ENCODE measurements at places on chromosomes 7 and 10.

DNA sequence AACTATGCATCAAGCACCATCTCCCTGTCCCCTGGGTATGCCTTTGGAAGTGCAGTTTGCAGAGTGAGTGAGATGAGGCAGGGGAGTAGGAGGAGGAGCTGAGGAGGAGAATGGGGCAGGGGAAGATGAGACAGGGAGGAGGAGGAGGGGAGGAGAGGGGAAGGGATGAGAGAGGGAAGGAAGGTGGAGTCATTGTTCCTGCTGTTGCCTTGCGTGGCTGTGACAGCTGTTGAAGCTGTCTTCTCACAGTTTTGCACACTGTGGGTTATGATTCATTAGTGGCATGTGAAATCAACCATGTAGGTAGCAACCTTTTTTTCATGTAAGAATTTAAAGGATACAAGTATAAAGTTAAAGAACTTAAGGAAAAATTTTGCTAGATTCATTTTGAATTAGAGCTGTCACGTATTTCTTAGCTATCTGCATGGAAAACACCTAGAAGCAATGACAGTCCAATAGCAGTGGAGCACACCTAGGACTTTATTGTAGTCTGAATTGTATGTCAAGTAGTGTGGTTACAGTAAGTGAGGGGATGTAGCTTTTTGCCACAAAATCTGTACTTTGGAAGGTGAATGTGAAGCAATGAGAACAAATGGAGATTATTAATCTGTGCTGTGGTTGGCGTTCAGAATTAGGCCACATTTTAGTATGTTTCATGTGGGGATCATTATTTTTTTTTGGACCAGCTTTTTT lies 21.7 kb downstream of the CCM2 start:
- no peaks in the 10 kb centered on the region for H3K27me3 ChIP-seq
- no peaks in the 10 kb centered on the region for H3K4me1 ChIP-seq
- H3K4me3 ChIP-seq = no peak overlapping the region

DNA sequence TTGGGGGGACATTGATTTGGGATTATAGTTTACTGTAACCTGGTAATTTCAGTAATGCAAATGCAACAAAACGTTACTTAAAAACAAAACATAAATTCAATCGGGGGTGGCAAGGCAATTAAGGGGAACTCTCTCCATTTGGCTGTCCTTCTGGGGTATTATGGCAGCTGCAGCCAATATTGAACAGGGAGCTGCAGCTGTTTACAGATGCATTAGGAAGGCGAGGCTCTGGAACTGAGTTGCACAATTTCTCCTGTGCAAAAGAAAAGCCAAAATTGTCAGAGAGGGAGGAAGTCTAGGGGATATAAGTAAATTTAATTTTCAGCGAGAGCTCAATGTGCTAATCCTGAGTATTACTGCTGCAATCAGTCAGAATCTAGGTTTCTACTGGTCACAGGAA lies 36.1 kb downstream of the NEUROD6 start:
- no peak overlapping the region for H3K27ac ChIP-seq
- H3K4me3 ChIP-seq = no peak overlapping the region
- no peak for DNase-seq
- no peaks in the 10 kb centered on the region for H3K27me3 ChIP-seq
- no peaks in the 10 kb centered on the region for H3K4me1 ChIP-seq

DNA sequence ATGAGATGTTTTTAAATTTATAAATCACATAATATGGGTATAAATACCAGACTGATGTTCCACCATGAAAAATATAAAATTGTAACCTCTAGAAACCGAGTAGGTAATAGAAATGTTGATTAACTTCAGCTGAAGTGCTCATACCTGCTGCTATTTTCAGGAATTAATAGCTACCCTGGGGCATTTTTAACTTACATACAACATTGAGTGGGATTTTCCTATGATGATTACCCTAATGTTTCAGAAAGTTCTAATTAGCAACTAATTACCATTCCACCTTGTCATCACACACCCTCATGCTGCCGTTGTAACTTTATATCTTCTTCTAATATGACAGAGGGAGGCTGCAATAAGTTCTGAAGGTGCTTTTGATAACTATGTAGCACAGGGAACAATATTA lies 53.5 kb upstream of the ARHGAP12 start:
- no peaks in the 10 kb centered on the region for H3K4me1 ChIP-seq
- H3K36me3 ChIP-seq = no peaks in the 10 kb centered on the region
- no peak overlapping the region for H3K4me3 ChIP-seq

DNA sequence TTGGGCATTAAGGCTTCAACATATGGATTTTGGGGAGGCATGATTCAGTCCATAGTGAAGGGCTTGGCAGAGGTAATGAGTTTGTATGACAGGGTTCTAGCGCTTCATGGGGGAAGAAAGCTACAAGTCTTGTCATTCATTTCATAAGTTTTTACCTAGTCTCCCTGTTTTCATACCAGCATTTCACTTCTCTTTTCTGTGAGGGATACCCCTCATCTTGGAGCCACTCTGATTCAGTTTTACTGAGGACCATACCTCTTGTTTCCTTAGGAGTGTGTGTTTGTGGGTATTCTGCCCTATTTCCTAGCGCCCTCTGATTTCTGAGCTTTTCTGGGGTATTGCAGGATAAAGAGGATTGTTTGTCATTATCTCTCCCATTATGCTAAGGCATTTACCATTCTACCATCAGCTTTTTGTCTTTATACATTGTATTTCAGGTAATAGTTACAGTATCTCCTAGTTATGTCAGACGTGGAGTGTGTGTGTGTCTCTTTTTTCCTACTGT lies 6.8 kb downstream of the RSBN1L start:
- H3K4me1 ChIP-seq = peaks cover 16% of the 10 kb centered on the region
- DNase-seq = no peak
- H3K36me3 ChIP-seq = no peaks in the 10 kb centered on the region
- H3K27ac ChIP-seq = no peak overlapping the region
- no peaks in the 10 kb centered on the region for H3K27me3 ChIP-seq

- H3K4me1 ChIP-seq = no peaks in the 10 kb centered on the region
- H3K27ac ChIP-seq = no peak overlapping the region
- H3K27me3 ChIP-seq = no peaks in the 10 kb centered on the region
- H3K4me3 ChIP-seq = no peak overlapping the region
Observed at GRCh38 chr10:124229989-124230634, 136.7 kb upstream of the CHST15 start.

GRCh38 chr7:102994567-102994966 lies 80.0 kb downstream of the FBXL13 start:
- no peak for DNase-seq
- H3K27me3 ChIP-seq = no peaks in the 10 kb centered on the region
- no peak overlapping the region for H3K27ac ChIP-seq
- H3K36me3 ChIP-seq = no peaks in the 10 kb centered on the region
- H3K4me1 ChIP-seq = peaks cover 12% of the 10 kb centered on the region

DNA sequence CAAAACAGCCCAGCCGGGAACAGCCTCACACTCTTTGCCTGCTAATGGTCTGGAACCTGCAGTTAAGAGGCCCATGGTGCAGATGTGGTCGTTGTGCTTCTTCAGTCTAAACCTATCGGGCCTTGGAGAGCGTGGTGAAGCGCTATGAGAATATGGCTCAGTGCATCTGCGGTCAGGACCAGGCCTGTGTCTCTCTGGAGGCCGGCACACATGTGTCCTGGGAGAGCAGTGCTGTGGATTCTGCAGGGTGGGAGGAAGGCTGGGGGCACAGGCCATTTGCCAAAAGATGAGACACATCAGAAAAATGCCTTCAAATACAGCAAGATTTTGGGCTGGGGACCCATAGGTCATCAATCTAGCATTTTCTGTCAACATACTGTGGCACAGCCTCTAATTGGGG lies 231.5 kb upstream of the GLI3 start:
- DNase-seq = no peak
- no peaks in the 10 kb centered on the region for H3K36me3 ChIP-seq
- H3K27me3 ChIP-seq = no peaks in the 10 kb centered on the region
- no peak overlapping the region for H3K4me3 ChIP-seq

DNA sequence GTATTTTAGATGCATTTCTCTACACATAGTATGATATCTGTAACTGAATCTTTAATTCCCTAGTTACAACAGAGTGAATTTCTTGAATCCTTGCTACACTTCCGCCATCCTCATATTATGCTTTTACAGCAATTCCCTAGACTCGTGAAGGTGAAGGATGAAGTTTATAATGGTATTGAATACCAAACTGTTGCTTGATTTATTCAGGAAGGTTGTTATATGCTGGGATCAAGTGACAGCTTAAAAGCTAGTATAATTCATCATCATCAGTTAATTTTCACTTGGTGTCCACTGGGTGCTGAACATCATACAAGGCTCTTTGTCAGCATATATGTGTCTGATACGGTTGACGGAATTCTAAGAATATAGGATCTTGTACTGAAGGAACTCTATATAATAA lies 47.2 kb downstream of the MDFIC start:
- H3K27me3 ChIP-seq = no peaks in the 10 kb centered on the region
- DNase-seq = no peak
- H3K36me3 ChIP-seq = peaks cover 8% of the 10 kb centered on the region
- H3K27ac ChIP-seq = no peak overlapping the region
- H3K4me1 ChIP-seq = no peaks in the 10 kb centered on the region
- H3K4me3 ChIP-seq = no peak overlapping the region

GRCh38 chr7:129746857-129747529 lies 135.5 kb downstream of the NRF1 start:
- no peak for DNase-seq
- no peaks in the 10 kb centered on the region for H3K4me1 ChIP-seq
- H3K36me3 ChIP-seq = no peaks in the 10 kb centered on the region
- H3K4me3 ChIP-seq = no peak overlapping the region
- no peak overlapping the region for H3K27ac ChIP-seq
- H3K27me3 ChIP-seq = no peaks in the 10 kb centered on the region

DNA sequence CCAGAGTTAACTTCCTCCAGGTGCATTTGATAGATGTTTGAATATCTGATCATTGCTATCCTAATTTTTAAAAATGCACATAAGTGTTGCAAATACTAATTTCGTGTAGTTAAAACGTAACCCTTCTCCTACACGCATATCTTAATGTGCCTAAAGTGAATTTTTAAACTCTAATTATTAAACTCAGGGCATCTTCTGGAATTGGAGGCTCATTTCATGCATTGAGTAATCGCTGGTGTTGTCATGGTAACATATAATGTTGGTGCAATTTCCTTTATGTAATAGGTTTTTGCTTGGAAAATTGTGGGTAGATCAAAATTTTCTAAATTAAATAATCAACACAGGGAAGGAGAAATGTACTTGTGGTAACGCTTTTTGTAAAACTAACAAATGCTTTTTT lies 56.2 kb downstream of the ARMC3 start:
- H3K4me1 ChIP-seq = peaks cover 19% of the 10 kb centered on the region
- no peaks in the 10 kb centered on the region for H3K36me3 ChIP-seq
- no peaks in the 10 kb centered on the region for H3K27me3 ChIP-seq

GRCh38 chr10:67722113-67722512 lies 26.1 kb upstream of the CTNNA3 start:
- H3K36me3 ChIP-seq = no peaks in the 10 kb centered on the region
- DNase-seq = no peak
- H3K27me3 ChIP-seq = no peaks in the 10 kb centered on the region
- H3K4me1 ChIP-seq = no peaks in the 10 kb centered on the region
- no peak overlapping the region for H3K27ac ChIP-seq

DNA sequence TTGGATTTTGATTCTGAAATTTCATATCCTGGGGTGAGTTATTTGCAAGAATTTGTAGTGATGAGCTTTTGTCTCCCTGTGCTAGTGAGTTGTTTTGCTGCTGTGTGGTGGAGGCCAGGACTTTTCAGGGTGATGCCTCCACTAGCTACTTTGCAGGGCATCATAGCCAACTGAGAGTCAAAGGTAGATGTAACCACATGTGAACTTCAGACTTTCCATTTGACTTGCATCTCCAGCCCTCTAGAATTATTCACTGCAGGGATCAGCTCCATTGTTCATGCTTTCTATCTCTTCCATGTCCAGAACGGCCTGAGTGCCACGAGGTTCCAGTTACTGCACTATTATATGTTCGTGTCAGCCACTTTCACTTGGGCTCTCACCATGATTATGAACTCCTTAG lies 534.3 kb downstream of the GRM8 start:
- H3K4me1 ChIP-seq = no peaks in the 10 kb centered on the region
- H3K4me3 ChIP-seq = no peak overlapping the region
- H3K36me3 ChIP-seq = no peaks in the 10 kb centered on the region
- H3K27me3 ChIP-seq = no peaks in the 10 kb centered on the region

DNA sequence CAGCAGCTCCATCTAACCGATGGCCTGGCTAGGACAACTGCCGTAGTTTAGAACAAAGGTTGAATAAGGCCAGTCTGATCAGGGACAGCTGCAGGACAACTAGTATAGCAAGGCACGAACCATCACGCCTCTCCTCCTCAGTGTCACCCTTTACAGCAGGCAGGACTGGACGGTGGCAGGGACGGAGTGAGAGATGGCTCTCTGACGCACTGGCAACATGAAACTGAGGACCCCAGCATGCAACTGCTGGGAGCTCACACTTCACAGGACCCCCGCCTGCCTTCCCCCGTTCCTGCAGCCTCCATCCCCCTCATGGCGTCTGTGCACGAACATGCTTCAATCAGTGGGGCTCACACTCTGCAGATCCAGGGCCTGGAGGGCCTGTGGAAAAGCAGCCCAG lies 53.7 kb downstream of the ZRANB1 start:
- no peaks in the 10 kb centered on the region for H3K27me3 ChIP-seq
- no peak overlapping the region for H3K27ac ChIP-seq
- H3K4me3 ChIP-seq = no peak overlapping the region
- DNase-seq = no peak
- H3K36me3 ChIP-seq = no peaks in the 10 kb centered on the region
- H3K4me1 ChIP-seq = peaks cover 47% of the 10 kb centered on the region

GRCh38 chr7:80330434-80330833 lies 181.4 kb downstream of the GNAT3 start:
- no peaks in the 10 kb centered on the region for H3K36me3 ChIP-seq
- no peaks in the 10 kb centered on the region for H3K4me1 ChIP-seq
- no peaks in the 10 kb centered on the region for H3K27me3 ChIP-seq
- H3K27ac ChIP-seq = no peak overlapping the region
- H3K4me3 ChIP-seq = no peak overlapping the region

- no peak overlapping the region for H3K27ac ChIP-seq
- no peaks in the 10 kb centered on the region for H3K36me3 ChIP-seq
- H3K4me3 ChIP-seq = no peak overlapping the region
- no peak for DNase-seq
- H3K27me3 ChIP-seq = no peaks in the 10 kb centered on the region
- peaks cover 37% of the 10 kb centered on the region for H3K4me1 ChIP-seq
Observed at GRCh38 chr10:103758294-103758681, 97.1 kb downstream of the SH3PXD2A start.

DNA sequence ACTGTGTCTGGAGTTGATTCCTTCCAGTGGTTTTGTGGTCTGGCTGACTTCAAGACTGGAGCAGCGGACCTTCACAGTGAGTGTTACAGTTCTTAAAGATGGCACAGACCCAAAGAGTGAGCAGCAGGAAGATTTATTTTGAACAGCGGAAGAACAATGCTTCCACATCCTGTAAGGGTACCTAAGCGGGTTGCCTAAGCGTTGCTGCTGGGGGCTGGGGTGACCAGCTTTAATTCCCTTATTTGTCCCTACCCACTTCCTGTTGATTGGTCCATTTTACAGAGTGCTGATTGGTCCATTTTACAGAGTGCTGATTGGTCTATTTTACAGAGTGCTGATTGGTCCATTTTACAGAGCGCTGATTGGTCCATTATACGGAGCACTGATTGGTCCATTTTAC lies 13.2 kb downstream of the AKR1B15 start:
- H3K36me3 ChIP-seq = no peaks in the 10 kb centered on the region
- DNase-seq = no peak
- no peaks in the 10 kb centered on the region for H3K27me3 ChIP-seq
- no peaks in the 10 kb centered on the region for H3K4me1 ChIP-seq
